ENCODE measurements at places on chromosomes 2 and 18.

DNA sequence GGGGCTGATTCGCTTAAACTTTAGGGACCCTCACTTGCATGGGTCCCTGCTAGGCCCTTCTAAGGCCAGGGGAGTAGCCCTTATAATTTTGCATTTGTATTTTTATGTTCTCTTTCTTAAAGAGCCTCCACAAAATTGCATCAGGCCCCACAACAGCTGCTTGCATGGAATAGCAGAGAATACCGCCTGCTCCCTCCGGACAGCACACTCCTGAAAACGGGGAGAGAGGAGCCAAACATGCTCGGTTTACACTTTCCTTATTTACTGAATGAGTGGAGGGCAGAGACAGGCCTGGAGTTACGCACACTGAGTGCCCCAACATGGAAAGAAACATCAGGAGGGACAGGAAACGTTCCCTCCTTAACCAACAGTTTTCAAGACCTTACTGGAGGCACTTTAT is 132.2 kb downstream of the ANTXR1 start:
- DNase-seq = no peak

- DNase-seq = no peak
Observed at GRCh38 chr2:148725564-148725963, 81.0 kb downstream of the EPC2 start.

GRCh38 chr18:53698907-53699306 is 525.6 kb downstream of the MBD2 start:
- DNase-seq = peak; percentile 10

- no peak for DNase-seq
Observed at GRCh38 chr2:158753641-158754611, 41.2 kb upstream of the DAPL1 start.

DNA sequence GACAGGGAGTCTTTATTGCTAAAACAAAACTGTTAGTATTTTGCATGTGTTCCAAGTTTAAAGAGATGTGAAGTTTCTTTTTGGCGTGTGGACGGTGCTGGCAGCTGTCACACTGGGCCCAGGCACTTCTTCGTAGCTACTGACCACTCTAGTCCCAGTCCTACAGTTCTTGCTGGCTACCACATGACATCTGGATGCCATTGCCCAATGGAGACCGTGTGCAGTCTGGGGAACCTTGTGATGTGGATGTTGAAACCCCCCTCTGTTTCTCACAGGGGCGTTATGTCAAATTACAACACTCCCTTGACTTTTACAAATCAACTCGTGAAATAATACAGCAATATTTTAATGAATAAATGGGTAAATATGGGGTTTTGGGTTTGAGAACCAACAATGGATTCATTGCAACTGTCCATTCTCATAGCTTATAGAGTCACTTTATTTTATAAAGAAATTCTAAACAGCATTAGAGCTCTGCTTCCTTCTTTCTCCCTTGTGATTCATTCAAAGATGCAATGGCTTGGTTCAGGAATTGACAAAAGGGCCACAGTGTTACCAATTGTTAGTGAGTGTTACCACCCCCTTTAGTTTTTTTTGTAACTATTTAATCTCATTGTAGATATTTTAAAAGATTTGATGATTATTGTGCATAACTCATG is 1.2 kb downstream of the GPD2 start:
- no peak for DNase-seq

GRCh38 chr2:230411570-230412370 is 4.2 kb upstream of the SP100 start:
- DNase-seq = no peak

GRCh38 chr2:34936089-34936488 is 1337.0 kb upstream of the FAM98A start:
- no peak for DNase-seq

GRCh38 chr2:10064932-10065772 is 15.1 kb downstream of the CYS1 start:
- DNase-seq = no peak

- DNase-seq = no peak
Observed at GRCh38 chr2:121583555-121583954, 52.9 kb downstream of the RNU4ATAC start.
